T-helper 2 cell (primary cell): ENCODE measurements at places on chromosomes 2 and 18.

DNA sequence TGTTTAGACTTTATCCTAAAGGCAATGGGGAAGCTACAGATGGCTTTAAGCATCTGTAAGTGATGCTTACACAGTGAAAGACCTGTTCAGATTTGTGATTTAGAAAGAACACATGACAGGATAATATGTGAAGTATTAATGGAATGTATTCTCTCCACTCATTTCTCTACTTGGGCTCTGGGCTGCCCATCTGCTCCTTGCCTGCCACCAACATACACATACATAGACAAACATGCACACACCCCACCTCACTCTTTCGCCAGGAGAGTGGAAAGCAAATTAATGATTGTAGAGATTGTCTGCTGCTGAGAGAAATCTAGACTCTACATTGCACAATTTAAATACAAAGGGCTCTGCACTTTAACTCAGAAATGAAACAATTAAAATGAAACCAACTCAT, 61.0 kb upstream of the NFE2L2 start:
- no peak for DNase-seq

DNA sequence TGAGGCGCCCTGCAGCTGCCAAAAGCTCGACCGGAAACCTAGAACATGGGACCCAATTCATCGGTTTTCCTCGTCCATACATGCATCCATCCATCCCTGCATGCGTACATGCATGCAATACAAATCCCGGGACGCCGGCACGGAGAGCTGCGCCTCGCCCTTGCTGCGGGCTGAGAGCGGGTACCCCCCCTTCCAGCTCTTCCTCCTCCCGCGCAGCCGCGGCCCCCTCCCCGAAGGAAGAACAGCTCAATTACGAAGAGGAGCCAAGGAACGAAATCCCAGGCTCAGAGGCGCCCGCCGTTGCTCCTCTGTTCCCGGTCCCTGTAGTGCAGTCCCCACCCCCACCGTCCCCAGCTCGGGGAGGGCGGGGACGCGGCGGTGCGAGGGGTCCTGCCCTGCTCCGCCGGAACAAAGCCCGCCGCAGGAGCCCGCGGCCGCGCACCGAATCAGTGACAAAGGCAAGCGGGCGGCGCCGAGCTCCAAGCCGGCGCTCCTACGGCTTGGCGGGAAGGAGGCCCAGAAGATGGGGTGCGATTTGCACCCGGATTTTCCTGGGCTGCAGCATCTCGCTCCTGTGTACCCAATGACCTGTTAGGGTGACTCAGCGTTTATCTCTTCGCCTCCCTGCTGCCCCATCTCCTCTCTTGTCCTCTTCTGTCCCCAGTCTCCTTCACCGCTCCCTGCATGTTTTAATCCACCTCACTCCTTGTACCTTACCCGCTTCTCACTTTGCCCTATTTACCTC, 8.9 kb upstream of the POU3F3 start:
- no peak for DNase-seq

- DNase-seq = peak; percentile 36
Measured at GRCh38 chr2:74267068-74267467, 68.7 kb downstream of the MTHFD2 start.

DNA sequence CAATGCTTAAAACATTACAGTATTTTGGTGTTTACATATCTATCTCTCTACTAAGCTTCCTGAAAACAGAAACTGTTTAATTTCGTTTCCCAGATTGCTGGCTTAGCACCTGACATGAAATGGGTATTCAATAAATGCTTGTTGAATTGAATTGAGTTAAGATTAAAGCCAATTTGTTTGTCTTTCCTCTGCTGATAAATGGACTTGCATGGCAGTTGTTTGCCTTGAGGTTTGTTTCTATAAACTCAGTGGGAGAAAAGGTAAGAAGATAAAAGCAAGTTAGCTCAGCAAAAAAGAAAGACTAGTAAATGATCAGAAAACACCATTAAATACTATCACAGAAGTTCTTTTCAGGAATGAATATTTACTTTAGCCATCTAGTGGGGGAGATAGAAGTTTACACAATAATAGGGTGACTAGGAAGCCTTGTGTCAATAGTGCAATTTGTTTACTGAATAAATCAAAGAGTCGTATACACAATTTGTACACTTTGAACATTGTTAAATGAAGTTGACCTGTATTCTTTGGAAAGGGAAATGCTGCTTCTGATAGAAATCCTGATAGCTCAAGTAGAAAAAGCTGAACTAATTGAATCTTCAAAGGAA, 754.5 kb upstream of the FAM98A start:
- DNase-seq = no peak

DNA sequence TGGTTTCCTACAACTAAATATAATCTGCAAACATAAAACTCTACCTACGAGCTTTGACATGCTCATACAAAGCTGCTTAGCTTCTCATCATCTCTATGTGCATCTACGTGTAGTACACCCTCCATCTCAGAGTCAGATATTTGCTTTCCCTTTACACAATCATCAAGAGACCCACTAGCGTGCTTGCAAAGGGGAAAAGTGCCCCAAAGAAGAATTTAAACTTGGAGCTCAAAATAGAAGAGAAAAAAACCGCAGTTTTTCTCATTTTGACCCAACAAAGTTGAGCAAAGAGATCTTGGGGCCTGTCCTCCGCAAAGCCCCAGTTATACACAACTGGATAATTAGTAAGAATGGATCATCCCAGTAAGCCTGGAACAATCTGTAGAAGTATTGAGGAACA, 104.1 kb downstream of the PAX3 start:
- no peak for DNase-seq

DNA sequence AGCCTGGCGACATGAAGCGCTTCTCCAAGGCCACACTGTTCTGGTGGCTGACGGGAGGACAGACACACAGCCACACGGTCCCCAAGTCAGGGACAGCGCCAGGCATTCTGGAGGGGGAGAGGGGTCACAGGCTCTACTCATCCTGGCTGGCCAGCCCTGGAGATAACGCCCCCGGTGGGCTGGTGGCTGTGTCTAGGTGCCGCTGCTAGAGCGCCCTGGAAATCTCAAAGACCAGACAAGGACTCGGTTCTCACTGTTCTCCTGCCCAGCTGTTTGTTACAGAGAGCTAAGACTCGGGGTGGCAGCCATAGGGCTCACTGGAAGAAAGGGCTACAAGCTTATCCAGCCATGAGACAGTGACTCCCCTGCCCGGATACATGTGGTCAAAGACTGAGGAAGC, 72.0 kb downstream of the KCNF1 start:
- DNase-seq = no peak

GRCh38 chr2:8058652-8059051, 623.2 kb upstream of the ID2 start:
- DNase-seq = no peak

GRCh38 chr2:138730497-138731030, 49.6 kb downstream of the NXPH2 start:
- no peak for DNase-seq

DNA sequence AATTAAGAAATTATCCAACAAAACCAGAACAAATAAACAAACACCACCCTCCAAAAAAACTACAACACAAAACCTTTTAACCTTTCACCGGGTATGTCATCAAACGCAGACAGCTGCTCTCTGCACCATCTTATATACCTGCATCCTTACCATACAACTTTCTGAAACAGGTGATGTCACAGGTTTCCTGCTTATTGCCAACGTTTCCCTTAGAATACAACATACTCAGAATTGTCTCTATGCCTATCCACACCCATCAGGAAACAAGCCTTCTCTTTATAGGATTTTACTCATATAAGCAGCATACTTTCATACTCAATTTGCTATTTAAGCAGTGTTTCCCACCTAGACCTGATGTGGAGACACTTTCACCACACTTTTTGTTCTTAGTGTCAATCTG, 181.0 kb downstream of the DYM start:
- no peak for DNase-seq

- no peak for DNase-seq
Measured at GRCh38 chr2:45651415-45652089, at the start of gene PRKCE. Gene PRKCE (plus strand): TSS chr2:45651675.

- DNase-seq = no peak
Measured at GRCh38 chr2:190695739-190696138, 46.9 kb downstream of the NAB1 start.

GRCh38 chr18:35436076-35436649, 59.0 kb upstream of the ZNF396 start:
- DNase-seq = no peak

GRCh38 chr18:40624959-40625358, 1330.1 kb upstream of the PIK3C3 start:
- no peak for DNase-seq

- DNase-seq = no peak
Measured at GRCh38 chr2:127632592-127633489, 13.1 kb upstream of the GPR17 start.

DNA sequence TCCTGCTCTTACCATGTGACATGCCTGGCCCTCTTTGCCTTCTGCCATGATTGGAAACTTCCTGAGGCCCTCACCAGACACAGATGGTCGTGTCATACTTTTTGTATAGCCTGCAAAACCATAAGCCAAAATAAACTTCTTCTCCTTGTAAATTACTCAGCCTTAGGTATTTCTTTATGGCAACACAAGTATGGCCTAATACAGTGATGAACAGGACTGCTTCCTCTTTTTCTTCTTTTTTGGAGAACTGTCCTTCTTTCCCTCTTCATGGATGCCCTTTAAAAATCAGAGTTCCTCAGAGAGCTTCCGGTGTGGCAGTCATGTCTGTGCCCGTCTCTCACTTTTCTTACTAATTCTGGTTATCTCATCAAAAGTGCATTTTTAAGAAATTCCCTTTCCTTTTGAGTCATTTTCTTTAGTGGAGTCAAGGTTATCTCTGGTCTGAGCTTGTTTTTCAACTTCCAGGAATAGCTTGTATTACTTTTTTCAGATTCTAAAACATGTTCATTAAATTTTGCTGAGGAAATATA, 9.2 kb upstream of the IL1A start:
- no peak for DNase-seq

DNA sequence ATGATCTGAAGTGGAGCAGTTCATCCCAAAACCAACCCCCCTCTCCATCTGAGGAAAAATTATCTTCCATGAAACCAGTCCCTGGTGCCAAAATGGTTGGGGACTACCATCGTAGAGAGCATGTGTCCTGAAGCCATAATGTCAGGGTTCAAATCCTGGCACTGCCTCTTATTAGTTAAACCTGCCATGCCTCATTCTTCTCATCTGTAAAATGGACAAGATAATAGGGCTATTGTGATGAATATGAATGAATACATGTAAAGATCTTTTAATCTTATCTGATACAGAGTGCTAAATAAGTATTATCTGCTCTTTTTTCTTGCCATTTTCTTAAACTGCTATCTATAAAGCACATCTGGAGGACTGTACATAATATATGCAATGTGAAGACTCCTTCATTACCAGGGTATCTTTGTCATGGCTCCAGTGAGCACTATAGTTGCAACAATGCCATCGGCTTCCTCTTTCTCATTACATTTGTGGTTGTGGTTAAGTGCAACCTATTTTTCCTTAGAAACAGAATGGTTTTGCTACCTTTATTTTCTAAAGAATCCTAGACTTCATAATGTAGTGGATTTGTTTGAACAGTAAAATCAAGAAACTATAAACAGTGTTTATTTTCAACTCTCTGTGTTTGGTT, 27.0 kb downstream of the MFSD6 start:
- DNase-seq = no peak

GRCh38 chr2:95345081-95345562, 48.0 kb downstream of the KCNIP3 start:
- DNase-seq = no peak

DNA sequence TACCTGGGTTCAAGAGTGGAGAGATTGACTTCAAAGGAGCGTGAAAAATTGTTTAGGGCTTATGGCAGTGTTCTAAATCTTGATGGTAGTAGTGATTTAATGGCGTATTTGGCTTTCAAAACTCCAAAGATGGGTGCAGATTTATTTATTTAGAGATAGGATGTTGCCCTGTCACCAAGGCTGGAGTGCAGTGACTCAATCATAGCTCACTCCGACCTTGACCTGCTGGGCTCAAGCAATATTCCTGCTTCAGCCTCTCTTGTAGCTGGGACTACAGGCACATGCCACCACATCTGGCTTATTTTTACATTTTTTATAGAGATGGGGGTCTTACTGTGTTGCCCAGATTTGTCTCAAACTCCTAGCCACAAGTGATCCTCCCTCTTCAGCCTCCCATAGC, 52.5 kb downstream of the FAM117B start:
- no peak for DNase-seq

DNA sequence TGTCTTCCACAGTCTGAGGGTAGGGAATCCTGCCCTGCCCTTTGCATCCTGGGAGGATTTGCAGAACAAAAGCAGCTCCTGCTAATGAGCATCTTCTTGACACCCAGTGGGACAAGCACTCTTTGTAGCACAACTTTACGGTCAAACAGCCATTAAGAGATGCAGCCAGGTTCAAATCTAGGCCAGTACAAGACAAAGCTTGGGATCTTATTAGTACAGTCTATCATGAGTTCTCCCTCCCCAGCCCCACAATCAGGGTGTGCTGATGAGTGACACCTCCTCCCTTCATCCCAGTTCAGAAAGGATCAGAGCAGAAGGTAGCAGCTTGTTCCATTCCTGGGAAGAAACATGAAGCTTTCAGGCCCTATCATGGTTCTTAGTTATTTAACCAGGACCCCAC, 41.9 kb downstream of the MARCO start:
- no peak for DNase-seq

DNA sequence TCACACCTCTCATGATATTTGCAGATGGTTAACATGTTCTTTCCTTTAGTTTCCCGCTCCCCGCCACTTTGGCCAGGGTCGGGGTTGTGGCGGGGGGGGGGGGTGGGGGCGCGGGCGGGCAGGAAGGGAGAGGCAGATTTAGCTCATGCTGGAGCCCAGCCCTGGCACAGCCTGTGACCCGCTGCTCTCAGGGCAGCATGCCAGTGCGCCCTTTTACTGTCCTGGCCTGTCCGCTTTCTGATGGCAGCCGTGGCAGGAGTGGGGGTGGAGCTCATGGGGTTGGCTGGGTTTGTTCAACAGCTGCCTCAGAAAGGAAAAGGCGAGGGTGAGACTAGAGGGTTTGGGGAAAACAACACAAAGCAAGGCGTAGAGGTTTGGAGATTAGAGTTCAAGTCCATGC, 56.1 kb downstream of the TNP1 start:
- DNase-seq = no peak
